Keratinocyte (primary cell): ENCODE measurements at places on chromosomes 2 and 18.
A peak's percentile ranks its signal among the peaks of the same experiment; 100 is the strongest.

- no peaks in the 10 kb centered on the region for H3K4me1 ChIP-seq
- H3K27ac ChIP-seq = no peak overlapping the region
- H3K36me3 ChIP-seq = no peaks in the 10 kb centered on the region
- DNase-seq = no peak
- H3K27me3 ChIP-seq = no peaks in the 10 kb centered on the region
- no peak overlapping the region for H3K4me3 ChIP-seq
Measured at GRCh38 chr2:224596289-224596688, 11.1 kb upstream of the CUL3 start.

DNA sequence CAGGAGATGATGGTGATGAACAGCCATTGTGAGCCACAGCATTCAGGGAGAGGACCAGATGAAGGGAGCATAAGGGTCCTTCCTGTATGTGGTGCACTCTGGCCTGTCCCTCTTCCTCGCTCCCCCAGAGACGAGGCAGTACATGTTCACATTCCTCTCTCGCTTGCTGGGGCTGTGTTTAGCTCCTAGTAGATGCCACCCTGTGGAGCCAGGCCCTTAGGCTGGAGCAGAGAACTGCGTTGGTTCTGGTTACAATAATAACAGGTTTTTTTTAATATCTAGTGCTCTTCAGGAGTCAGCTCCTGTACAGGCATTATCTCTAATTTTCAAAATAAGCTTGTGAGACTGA, 171.1 kb upstream of the MYT1L start:
- no peaks in the 10 kb centered on the region for H3K27me3 ChIP-seq
- no peaks in the 10 kb centered on the region for H3K36me3 ChIP-seq
- H3K27ac ChIP-seq = no peak overlapping the region
- DNase-seq = no peak
- H3K4me1 ChIP-seq = no peaks in the 10 kb centered on the region

GRCh38 chr2:144490857-144491256, 29.1 kb downstream of the ZEB2 start:
- no peak for DNase-seq
- H3K27me3 ChIP-seq = no peaks in the 10 kb centered on the region
- H3K27ac ChIP-seq = no peak overlapping the region
- no peaks in the 10 kb centered on the region for H3K4me1 ChIP-seq
- no peaks in the 10 kb centered on the region for H3K36me3 ChIP-seq

DNA sequence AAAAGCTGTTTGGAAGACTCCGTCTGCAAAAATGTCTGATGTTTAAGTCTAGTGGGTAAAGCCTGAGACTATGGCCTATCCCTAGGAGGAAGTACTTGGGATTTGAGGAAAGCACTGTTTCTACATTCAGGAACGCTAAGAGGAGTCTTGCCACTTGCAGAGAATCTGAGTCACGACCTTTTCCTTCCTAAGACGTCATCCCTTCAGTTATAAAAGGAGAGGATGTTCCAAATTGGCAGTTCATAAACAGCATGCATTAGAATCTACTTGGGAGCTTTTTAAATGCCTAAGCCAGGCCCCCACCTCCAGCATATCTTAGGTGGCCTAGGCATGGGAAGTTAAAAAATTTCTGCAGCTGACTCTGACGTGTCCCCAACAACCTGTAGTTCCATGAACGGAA, 125.9 kb downstream of the TTC32 start:
- no peak for DNase-seq
- no peak overlapping the region for H3K4me3 ChIP-seq
- H3K4me1 ChIP-seq = no peaks in the 10 kb centered on the region
- H3K36me3 ChIP-seq = no peaks in the 10 kb centered on the region
- peaks cover 23% of the 10 kb centered on the region for H3K27me3 ChIP-seq

DNA sequence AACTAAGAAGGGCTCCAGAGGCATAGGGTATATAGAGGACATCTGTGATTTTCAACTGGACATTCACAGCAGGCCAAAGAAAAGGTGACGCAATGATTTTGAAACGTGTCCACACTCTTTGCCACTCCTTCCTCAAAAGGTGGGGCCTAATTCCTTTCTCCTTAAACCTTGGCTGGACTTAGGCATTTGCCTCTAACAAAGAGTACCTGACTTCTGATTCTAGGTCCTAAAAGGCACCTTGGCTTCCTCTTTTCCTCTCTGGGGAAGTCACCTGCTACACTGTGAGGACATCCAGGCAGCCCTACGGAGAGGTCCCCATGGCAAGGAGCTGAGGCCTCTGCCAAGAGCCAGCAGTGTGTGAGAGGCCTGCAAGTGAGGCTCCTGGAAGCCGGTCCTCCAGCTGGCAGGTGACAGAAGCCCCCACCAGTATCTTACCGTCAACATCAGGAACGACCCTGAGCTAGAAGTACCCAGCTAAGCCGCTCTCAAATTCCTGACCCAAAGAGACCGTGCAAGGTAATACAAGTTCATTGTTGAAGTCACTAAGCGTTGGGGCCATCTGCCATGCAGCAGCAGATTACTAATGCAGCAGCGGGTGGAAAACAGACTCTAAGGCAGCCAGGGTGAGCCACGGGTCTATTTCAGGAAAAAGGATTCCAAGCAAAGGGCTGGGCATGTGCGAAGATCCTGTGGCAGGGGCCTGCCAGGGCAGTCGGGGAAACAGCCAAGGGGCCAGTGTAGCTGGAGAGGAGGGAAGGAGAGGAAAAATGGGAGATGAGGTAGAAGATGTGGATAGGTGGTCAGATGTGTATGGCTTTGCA, 7.4 kb upstream of the HES6 start:
- no peaks in the 10 kb centered on the region for H3K4me1 ChIP-seq
- no peaks in the 10 kb centered on the region for H3K27me3 ChIP-seq
- H3K36me3 ChIP-seq = peaks cover 8% of the 10 kb centered on the region
- H3K4me3 ChIP-seq = no peak overlapping the region
- DNase-seq = no peak
- H3K27ac ChIP-seq = no peak overlapping the region

DNA sequence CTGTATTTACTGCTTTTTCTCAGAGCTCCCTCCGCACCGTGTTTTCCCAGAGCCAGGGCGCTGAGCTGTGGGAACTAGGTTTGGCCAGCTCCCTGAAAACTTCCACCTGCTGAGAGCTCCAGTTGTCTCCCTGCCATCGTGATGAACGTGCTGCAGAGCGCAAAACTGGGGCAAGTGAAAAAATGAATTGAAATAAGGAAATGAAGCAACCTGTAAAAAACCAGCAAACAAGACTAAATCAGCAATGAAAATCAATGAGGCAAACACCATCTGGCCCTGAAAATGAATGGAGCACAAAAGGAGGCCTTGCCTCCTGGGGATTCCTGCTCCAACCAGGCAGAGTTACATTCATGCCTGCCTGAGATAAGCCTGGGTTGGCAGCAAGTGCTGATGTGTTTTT, 129.9 kb downstream of the MARCHF4 start:
- H3K27ac ChIP-seq = no peak overlapping the region
- no peak for DNase-seq
- H3K36me3 ChIP-seq = no peaks in the 10 kb centered on the region
- H3K4me1 ChIP-seq = no peaks in the 10 kb centered on the region
- no peaks in the 10 kb centered on the region for H3K27me3 ChIP-seq

- no peaks in the 10 kb centered on the region for H3K36me3 ChIP-seq
- H3K4me3 ChIP-seq = no peak overlapping the region
- no peaks in the 10 kb centered on the region for H3K4me1 ChIP-seq
- peak; percentile 7 for DNase-seq
- no peak overlapping the region for H3K27ac ChIP-seq
- peaks cover 63% of the 10 kb centered on the region for H3K27me3 ChIP-seq
Measured at GRCh38 chr2:98378901-98379300, 32.6 kb downstream of the CNGA3 start.

- H3K27ac ChIP-seq = no peak overlapping the region
- DNase-seq = no peak
- no peaks in the 10 kb centered on the region for H3K27me3 ChIP-seq
- no peaks in the 10 kb centered on the region for H3K36me3 ChIP-seq
- H3K4me1 ChIP-seq = no peaks in the 10 kb centered on the region
Measured at GRCh38 chr18:45106331-45106774, 425.7 kb downstream of the SETBP1 start.

DNA sequence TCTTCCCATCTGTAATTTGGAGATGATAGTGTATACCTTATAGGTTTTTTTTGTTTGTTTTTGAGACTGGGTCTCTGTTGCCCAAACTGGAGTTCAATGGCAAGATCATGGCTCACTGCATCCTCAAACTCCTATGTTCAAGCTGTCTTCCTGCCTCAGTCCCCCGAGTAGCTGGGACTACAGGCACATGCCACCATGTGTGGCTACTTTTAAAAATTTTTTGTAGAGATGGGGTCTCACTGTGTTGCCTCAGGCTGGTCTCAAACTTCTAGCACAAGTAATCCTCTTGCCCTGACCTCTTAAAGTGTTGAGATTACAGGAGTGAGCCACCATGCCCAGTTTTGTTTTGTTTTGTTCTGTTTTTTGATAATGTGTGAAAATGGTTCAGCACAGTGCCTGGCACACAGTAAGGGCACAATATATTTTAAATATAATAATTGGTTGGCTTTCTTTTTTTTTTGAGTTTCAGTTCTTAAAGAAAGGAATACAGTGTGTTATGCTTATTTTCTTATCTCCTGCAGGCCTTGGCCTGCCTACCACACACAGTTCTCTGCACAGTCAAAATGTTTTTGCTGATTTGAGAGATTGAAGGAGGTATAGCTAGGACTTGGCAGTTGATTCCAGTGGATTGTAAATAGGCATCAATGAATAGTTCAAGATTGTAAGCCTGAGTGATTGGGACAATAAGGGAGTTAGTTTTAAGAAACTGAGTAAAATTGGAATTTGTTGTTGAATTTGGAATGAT, 6.1 kb downstream of the ACTR3 start:
- peaks cover 48% of the 10 kb centered on the region for H3K4me1 ChIP-seq
- H3K27me3 ChIP-seq = no peaks in the 10 kb centered on the region
- DNase-seq = no peak
